GM19239 (cell line): ENCODE measurements at places on chromosomes 6 and 20.

- DNase-seq = no peak
Measured at GRCh38 chr6:154814063-154814462, 80.8 kb downstream of the SCAF8 start.

DNA sequence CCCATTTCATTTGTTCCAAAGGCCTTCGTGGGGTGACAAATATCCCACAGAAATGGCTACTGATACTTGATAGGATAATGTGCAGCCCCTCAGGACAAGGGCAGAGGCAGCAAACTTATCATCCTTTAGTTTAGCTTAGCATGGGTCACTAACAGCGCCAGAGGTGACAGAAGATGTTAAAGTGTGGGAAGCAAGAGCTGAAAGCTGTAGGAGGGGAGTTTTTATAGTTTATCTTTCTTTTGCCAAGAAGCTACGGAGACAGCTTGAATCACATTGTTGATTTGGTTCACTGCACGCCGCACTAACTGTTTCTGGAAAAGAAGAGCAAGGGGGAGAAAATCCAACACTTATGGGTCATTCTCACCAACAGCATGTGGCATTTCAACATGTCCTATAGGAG is 773.9 kb upstream of the MMS22L start:
- DNase-seq = no peak

DNA sequence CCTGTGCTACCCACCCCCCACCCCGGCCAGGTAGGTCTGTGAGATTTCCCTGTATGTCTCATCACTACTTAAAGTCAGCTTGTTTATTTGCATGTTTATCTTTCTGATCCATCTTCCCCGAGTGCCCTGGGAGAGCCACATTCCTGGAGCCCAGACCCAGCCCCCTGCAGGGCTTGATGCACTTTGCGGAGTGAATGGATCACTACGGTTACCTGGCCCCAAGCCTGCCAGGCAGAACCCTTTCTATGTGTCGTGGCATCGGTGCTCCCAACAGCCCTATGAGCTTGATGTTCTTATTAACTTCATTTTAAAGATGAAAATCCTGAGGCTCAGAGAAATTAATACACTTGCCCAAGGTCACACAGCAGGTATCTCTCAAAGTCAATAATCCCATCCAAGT is 13.6 kb upstream of the SLCO4A1 start:
- DNase-seq = no peak

DNA sequence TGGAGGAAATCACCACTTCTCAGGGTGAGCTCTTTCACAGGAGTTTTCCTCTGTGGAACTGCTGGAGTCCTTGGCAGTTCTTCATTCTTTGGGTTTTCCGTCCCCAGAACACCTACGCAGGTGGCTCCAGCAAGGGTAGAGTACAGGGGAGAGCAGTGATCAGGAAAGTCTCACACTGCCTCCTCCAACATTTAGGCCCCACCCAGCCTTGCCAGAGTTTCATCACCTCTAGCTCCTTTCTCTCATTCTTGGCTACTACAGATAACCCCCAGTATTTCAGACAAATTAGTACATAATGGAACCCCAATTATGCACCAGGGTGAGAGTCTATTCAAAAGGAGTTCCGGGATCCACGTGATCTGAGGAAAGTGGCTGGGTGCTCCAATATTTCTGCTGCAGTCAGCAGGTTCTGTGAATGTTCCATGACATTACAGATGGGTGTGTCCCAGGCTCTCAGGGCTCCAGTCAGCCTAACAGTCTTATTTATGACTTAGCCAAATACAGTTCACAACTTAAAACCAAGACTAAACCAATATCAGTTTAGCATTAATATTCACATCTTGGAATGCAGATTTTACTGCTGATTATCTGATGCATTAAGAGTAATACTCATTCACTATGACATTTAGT is 44.6 kb downstream of the GPR63 start:
- no peak for DNase-seq

DNA sequence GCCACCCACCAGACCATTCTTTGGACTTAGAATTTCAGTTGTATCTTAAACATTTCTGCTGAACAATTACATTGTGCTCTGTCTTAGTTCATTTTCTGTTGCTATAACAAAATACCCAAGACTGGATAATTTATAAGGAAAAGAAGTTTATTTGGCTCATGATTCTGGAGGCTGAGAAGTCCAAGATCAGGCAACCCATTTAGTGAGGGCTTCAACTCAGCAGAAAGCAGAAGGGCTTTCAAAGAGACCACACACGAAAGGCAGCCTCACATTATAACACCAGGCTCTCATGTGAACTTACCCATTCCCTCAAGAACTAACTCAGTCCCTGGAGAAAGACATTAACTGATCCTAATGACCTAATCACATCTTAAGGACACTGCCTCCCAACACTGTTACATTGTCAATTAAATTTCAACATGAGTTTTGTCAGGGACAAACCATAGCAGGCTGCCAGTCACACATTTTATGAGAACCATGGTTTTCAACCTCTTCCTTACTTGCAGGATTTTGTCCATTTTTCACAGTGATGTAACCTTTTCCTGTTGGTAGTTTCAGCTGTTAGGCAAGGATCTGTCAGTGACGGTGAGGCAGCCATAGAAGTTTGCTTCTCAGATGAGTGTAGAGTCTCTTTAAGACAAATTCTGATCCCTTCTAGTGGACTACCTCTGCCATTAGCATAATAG is 399.6 kb upstream of the SOX4 start:
- DNase-seq = no peak

DNA sequence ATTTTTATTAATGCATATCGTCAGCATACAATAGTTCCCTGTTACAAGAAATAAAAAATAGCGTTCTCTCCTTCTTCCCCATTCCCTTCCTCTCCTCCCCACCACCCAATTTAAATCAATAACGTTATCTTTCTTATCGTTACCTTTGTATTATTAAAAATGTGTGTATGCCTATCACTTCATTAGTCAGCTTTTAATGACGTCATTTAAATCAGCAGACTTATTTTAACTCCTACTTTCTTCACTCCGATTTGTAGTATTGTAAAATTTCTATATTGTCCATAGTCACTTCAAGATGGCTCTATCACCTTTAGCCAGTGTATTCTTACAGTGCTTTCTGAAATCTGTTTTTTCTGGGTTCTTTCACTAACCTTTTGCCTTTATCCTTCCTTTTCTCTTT is 89.1 kb downstream of the MKKS start:
- DNase-seq = no peak

- DNase-seq = no peak
Measured at GRCh38 chr20:33539129-33539528, 49.2 kb downstream of the CBFA2T2 start.

DNA sequence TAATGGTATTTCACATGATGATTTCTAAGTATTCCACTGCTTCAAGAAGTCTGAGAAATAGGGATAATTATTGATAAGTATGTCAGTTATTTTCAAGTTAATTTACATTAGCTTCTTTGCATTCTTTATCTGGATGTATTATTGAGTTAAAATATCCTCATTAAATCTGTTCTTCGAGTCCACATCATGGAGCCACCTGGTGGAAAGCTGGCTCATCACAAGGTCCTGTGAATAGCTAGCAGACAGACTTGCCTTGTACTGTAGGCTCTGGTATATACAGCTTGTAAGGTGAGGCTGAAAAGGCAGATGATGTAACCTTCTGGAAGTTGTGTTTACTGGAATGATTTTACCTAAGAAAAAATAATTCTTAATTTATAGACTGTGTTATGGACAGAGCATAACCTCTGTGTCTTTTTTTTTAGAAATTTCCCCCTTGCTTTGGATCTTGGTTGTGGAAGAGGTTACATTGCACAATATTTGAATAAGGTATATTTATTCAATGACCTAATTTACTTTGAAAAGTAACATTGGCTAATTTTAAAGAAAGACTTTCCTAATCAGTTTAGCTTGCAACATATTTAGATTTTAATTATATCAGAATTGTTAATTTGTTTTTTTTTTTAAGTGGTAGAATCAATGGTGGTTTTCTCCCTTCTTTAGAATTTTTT is 3.5 kb downstream of the NDUFAF5 start:
- peak; percentile 28 for DNase-seq

GRCh38 chr6:158861686-158862381 is 42.7 kb upstream of the EZR start:
- no peak for DNase-seq

GRCh38 chr6:170444811-170445211 is 108.3 kb downstream of the PSMB1 start:
- DNase-seq = no peak

GRCh38 chr6:40082278-40083043 is 148.2 kb upstream of the MOCS1 start:
- DNase-seq = no peak

DNA sequence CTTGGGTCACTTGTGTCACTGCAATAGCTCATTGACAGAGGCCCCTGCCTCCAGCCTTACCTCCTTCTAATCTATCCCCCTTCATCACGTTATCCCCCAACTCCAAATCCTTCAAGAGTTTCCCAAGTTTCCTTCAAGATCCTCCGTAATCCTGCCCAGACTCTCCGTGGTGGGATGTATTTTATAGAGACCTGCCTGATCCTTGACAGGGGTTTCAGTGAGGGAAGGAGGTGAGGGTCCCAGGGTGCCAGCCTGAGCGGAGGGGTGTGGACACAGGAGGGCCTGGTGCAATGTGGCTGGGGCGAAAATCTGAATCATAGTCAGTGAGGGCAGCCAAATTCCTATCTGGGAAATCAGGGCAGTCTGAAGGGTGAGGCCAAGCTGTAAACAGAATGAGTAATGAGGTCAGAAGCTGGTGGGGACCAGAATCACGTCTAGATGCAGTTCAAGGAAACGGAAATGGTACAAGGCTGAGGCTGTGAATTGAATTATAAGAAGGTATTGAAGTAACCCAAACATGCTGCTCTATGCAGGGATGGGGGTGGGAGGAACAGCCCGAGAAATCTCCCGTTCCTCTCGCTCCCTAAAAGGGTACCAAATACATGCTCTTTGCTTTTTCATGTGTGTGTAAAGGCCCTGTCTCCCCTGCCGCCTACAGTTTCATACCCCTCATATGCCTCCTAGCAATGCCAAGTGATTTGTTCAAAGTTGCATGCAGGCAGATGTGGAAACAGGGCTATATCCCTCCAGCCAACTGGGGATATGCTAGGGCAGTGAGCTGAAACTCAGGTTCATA is 35.4 kb upstream of the PIM1 start:
- DNase-seq = no peak

- DNase-seq = no peak
Measured at GRCh38 chr20:44532259-44532980, 10.6 kb upstream of the SERINC3 start.

DNA sequence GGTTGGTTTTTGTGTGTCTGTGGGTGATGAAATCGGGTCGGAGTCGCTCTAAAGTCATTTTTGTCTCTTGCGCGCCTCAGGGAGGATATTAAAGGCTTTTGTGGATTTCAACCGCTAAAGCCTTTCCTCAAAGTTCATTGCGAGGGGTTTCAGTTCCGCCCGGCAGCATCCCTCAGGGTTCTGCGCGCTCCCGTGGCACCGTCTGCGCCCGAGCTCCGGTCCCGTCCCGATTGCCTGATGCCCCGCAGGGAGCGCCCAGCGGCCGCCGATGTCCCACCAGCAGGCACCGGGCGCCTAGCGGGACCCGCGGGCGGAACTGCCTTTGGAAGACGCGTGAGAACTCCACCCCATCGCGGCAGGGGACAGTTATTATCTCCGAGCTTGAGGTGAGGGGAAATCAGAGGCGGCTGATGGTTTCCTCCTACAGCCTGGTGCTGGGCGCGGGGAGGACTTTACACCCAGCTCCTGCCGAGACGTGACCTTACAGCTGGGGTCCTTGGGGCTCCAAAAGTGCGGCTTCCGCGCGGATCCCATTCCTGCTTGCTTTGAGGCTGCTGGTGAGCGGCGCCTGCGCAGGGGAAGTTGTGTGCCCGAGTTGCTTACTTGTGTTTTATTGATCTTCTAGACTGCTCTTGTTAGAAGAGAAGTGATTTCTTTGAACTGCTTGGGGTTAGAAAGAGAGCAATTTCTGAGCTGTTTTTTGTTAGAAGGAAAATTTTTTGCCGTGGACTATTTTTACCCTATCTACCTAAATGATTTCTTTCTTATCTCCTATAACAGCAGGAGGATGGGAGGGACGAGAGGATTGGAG is 27.1 kb downstream of the ULBP1 start:
- DNase-seq = no peak

DNA sequence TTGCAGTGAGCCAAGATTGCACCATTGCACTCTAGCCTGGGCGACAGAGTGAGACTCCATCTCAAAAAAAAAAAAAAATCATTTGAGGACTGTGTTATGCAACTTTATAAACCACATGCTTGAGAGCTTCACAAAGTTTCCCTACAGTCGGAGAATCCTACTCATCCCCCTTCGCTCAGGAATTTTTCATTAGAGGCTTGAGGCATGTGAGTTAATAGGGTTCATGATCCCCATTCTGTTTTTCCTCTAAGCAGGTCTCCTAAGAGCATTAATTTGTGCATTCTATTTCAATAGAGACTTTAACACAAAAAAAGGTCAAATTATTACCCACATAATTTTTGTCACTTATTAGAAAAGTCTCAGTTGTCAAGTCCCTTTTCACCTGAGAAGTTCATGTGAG is 103.7 kb upstream of the SOX4 start:
- no peak for DNase-seq

- no peak for DNase-seq
Measured at GRCh38 chr20:3980260-3981131, 34.9 kb downstream of the RNF24 start.
